Stimulated activated CD8-positive, alpha-beta memory T cell treated with anti-CD3 and anti-CD28 coated beads, Interleukin-7, amount 100 ng/mL, for 1 hour (primary cell): ENCODE measurements at places on chromosomes 3 and 15.

DNA sequence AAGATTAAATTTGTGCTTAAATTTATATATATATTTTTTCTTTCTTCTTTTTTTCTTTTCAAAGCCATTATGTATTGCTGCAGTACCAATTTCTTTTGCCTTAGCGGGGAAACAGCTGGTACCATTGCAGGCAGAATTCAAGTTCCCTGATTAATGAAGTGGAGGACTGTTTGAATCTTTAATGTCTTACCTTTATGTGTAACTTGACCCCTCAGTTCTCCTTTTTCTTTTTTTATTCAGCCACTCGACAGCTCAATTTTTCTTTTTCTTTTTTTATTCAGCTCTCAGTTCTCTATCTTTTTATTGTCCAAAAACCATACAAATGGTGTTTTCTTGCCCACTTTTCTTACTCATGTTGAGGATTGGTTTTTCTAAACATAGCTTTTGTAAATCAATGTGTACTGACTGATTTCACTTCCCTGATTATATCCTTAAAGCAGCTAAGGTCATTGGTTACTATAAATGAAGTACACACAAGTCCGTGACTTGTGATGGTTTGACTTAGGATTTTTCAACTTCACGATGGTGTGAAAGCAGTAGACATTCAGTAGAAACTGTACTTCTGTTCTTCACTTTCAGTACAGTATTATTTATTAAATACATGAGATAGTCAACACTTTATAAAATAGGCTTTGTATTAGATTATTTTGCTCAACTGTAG lies 22.8 kb downstream of the ATP2C1 start:
- no peak for DNase-seq

DNA sequence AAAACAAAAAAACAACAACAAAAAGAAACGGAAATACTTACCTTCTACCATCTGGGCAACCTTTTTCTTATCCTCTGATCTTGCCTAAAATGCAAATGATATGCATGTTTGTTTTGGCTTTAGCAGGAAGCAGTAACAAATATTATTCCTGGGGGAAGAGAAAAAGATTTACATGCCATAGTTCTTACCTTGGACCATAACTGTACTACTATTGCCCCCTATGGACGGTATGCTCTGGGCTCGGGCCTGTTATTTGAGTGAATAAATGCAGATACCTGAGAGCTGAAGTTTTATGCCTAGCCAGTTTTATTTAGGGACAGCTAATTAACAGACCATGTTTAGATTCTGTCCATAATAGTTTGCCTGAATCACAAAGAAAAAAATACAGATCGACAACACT lies 12.6 kb upstream of the STARD5 start:
- no peak for DNase-seq

GRCh38 chr15:24039683-24040082 lies 352.6 kb upstream of the NDN start:
- no peak for DNase-seq

GRCh38 chr3:106302451-106303221 lies 433.8 kb upstream of the CBLB start:
- no peak for DNase-seq

GRCh38 chr3:171591070-171591469 lies 130.9 kb upstream of the TNIK start:
- no peak for DNase-seq

- DNase-seq: no peak
Observed at GRCh38 chr3:141278196-141279076, 46.8 kb downstream of the PXYLP1 start.
